ENCODE measurements at places on chromosomes 2 and 18. TPM values are rescaled to one million over a fixed set of nuclear protein-coding genes. Genes with fewer than 3 reads are reported as not detected.

- DNase-seq = peak; percentile 62
These were observed 23.7 kb downstream of the CYP27A1 start for GRCh38 chr2:218805627-218806026.

DNA sequence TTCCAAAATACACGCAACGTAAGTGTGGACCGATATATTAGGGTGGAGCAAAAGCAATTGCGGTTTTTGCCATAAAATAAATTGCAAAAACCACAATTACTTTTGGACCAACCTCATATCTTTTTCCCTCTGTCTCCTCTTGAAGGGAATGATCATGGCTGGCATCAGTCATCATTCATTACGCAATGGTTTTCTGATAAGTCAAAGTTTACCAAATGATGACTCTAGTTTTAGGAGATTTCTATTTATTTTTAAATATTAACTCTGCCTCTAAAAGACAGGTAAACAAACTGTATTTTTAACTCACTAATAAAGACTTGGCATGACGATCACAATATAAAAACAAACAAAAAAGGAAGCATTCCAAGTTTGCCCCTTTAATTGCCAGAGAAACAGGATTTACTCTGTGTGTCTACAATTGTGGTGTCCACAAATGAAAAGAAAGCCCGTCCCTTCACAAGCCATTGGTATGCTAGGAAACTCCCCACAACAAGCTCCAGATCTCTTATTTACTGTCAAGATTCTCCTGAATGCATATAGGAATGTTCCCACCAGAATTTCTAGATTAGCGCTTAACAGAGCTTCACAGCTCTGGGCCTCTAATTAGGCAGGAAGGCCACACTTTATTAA lies 61.3 kb downstream of the IRS1 start:
- no peak for DNase-seq

- DNase-seq = no peak
These were observed 16.6 kb downstream of the SERPINE2 start for GRCh38 chr2:224022486-224022885.

DNA sequence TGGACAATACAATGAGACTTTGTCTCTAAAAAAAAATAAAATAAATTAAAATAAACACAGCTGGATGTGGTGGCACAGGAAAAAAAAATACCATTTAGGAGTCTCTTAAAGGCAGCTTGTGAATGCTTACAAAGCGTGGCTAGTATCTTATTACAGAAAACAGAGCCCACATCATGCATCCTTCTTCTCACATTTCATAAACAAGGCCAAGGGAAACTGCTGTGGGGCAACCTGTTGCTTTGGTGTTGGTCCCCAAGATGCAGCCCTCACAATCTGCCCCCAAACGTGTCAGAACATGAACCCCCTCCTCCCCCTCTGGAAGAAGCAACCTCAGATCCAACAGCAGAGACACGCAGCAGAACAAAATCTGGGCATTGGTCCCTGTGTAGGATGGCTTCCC lies 2.6 kb downstream of the SLC14A1 start:
- DNase-seq = no peak

- no peak for DNase-seq
These were observed 734 bp downstream of the KCNG2 start for GRCh38 chr18:79798346-79798998.

- peak; percentile 13 for DNase-seq
These were observed 78.6 kb downstream of the SATB2 start for GRCh38 chr2:199378948-199379650.

DNA sequence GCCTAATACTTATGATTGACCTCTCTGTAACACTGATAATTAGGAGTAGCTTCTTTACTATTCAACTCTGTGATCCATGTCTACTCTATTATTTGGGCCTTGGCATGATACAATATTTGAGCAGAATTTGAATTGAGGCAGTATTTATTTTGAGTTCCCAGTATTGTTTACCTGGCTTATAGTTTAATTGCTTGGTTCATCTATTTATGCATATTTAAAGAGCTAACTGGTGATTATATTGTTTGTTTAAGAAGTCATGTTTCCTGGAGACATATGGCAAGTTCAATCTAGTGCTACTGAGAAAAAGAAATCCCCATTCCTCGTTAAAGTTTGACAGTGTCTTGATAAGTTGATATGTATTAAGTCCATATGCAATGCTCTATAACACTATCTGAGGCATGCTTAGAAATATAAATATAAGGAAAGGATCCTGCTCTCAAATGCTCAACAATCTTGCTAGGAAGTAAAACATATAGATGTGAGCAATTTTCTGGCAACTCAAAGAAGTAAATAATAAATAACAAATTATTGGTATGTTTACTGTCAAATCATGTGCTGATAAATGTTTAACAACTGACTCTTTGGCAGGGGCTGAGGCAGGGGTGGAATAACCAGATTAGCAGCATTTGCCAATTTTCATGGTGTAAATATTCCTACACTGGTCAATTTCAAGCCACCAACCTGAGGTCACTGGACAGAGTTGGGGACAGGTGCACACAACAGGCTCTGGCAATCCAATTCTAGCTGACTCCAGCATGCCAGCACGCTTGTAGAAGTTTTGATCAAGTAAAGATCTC lies 430.2 kb upstream of the PIK3C3 start:
- DNase-seq = no peak

DNA sequence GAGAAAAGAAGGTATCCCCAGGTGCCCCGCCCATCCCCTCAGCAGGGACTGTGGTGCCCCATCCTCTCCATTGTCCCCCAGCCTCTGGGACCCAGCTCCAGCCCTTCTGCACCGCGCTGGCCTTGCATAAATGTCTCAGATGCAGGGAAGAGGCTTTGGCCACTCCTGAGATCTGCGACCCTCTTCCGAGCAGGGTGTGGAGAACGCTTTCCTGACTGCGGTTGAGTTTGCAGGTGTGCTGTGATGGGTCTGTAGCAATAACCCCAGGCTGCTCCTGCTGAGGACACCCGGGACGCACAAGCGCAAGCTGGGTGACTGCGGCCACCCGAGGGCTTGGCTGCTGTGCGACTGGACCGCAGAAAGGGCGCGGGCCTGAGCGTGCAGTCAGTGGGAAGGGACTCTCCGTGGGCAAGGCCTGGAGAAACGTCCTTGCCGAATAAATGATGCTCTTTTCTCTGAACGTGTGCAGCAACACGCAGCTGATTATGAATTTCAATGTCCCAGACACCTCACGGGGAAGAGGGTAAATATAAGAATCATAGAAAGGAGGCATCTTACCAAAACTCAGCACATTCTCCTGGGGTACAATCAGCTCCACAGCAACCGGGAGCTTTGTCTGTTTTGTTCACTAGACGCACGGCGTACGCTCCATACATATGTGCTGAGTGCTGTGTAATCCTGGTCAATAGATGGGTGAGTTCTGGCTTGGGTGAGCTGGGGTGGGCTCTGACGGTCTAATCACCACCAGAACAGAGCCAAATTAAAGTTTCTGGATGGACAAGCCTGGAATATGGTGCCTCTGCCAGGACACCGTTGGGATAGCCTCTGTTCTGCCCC lies 67.5 kb upstream of the ZNF516 start:
- no peak for DNase-seq

DNA sequence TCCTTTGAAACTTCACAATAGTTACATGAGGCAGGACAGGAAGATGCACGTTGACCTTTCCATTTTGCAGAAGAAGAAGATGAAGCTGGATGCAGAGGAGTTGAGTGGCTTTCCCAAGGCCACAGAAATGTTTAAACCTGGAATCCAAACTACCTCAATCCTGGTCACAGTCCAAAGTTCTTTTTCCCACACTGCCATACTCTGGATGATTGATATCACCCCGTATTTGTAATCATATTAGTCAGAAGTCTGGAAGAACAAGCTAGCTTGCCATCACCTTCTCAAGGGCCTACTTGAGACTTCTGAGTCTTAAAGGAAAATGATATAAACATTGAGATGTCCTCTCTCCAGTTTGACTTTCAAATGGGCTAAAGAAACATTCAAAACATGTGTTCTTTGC lies 190.1 kb downstream of the LNPK start:
- no peak for DNase-seq

DNA sequence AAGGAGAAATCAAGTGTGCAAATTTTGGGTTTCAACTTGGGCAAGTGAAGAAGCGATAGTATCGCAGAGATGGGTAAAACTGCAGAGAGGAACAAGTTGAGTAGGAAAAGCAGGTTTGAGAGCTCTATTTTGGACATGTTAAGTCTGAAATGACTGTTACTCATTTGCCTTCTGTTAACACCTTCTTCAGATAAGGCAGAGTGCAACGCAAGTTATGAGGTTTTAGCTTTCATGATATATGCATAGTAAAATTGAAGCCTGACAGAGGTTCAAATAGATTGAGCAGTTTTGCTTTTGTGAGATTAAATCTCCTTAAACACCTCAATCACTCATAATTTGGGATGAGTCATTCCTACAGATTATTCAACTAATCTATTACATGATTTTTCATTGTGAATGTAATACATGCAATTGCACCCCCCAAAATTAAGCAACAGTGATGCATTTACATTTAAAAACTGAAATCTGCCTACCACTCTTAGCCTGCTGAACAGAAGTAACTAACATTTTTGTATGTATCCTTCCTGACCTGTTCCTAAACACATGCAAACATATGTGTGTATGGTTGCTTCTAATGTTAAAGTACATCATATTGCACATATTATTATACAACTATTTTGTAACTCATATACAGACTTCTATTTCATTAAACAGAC lies 575.4 kb downstream of the ARHGAP15 start:
- peak; percentile 59 for DNase-seq

GRCh38 chr18:74622072-74622471 lies 24.4 kb downstream of the ZNF407 start:
- DNase-seq = no peak

GRCh38 chr2:229832510-229832898 lies 89.3 kb downstream of the TRIP12 start:
- DNase-seq = no peak

- DNase-seq = no peak
These were observed 7.5 kb downstream of the COL5A2 start for GRCh38 chr2:189171956-189172609.

- DNase-seq = no peak
These were observed 159.3 kb downstream of the CYRIA start for GRCh38 chr2:16506366-16506765.

- DNase-seq = no peak
These were observed 15.5 kb upstream of the ECEL1 start for GRCh38 chr2:232502911-232503808.

DNA sequence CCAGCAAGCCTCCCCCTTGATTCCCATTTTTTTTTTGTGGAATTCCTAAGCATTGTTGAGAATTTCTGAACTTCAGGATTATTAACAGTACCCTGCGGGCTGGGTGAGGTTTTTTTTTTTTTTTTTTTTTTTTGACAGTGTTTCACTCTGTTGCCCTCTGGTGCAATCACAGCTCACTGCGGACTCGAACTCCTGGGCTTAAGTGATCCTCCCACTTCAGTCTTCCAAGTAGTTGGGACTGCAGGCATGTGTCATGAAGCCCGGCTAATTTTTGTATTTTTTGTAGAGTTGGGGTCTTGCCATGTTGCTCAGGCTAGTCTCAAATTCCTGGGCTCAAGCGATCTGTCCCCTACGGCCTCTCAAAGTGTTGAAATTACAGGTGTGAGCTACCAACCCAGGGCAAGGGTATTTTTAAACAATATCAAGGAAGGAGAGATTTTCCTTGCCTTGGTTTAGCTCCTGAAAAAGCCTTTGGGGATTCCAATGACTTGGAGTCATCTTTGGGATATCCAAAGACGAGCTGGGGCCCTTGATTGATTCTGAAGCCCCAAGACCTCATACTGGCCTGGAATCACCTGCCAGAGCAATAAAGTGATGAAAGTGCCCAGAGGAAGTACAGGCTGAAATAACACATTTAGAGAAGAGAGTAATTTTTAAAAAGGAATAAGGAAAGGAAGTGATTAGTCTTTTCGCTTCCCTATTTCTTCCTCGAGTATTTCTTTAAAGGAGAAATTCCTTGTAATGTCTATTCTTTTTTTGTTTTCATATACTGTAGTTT lies 240.2 kb downstream of the TGIF1 start:
- DNase-seq = no peak

DNA sequence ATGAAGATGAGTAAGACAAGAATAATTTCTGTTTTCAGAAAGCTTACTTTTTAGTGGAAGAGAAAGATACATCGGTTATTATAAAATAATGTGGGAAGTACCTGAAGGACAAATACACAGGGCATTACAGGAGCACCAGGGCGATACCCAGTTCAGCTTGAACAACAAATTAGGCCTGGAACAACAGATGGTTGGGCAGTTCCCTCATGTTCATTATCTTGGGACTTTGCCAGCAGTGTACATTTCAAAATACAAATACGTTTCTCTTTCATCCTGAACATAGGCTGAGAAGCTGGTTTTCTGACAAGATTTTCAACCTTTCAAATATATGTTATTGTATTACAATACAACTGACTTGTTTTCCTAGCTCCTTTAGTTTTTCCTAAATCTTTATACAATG lies 79.6 kb downstream of the TGIF1 start:
- peak; percentile 37 for DNase-seq

- DNase-seq = no peak
These were observed 301.7 kb downstream of the KCNS3 start for GRCh38 chr2:18180031-18180610.

- peak; percentile 62 for DNase-seq
These were observed 180.9 kb downstream of the ZBTB7C start for GRCh38 chr18:48228301-48228715.

GRCh38 chr2:137676346-137676745 lies 287.9 kb upstream of the HNMT start:
- peak; percentile 57 for DNase-seq

DNA sequence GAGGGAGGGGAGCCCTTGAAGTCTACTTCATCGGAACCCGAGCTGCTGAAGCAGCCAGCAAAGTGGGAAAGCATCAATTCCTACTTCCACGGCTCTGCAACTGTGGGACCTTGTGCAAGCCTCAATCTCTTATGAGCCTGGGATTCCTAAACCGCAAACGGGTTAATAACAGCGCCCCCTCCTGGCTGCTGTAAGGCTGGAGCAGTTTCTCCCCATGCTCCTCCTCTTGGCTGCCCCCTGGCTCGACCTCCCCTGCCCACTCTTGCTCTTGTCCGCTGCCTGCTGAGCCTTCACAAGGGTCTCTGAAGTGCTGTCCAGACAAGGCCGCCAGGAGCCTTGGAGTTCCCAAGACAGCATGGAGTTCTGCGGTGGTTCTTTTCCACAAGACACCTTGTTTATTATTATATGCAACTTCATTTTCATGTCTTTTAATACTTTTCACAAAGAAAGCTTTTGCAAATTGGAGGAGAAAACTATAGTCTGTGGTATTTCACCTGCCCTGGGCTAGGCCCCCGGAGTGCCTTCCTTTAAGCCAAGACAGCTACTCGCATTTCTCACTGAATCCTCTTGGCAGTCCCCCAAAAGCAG lies 157.2 kb downstream of the DDX1 start:
- DNase-seq = no peak

- DNase-seq = no peak
These were observed 21.5 kb upstream of the KCNK3 start for GRCh38 chr2:26670931-26671460.

- DNase-seq = no peak
These were observed 482.1 kb downstream of the ARHGAP15 start for GRCh38 chr2:143611336-143611735.

Gene TEX44
- total RNA-seq = 0.48 TPM

Gene LIPT1
- 5.8 TPM for total RNA-seq

Gene LIMS2
- 30.6 TPM for total RNA-seq

Gene KCNE4
- total RNA-seq = 133 TPM

Gene ANKRD30B
- 1.4 TPM for total RNA-seq

Gene EMILIN1
- total RNA-seq = 287 TPM

Gene ITM2C
- total RNA-seq = 128 TPM

Gene SLC5A7
- total RNA-seq = 5.3 TPM

Gene MFF
- total RNA-seq = 94.6 TPM

Gene PLEKHA3
- total RNA-seq = 19.0 TPM

Gene MAL
- 3.6 TPM for total RNA-seq

Gene SEMA4F
- 26.5 TPM for total RNA-seq

Gene EN1
- 1.2 TPM for total RNA-seq

All from umbilical cord (tissue), 2 donors.